ENCODE measurements at places on chromosomes 1 and 21.

- no peak for DNase-seq
These were observed 14.0 kb upstream of the ETV3L start for GRCh38 chr1:157113631-157114030.

DNA sequence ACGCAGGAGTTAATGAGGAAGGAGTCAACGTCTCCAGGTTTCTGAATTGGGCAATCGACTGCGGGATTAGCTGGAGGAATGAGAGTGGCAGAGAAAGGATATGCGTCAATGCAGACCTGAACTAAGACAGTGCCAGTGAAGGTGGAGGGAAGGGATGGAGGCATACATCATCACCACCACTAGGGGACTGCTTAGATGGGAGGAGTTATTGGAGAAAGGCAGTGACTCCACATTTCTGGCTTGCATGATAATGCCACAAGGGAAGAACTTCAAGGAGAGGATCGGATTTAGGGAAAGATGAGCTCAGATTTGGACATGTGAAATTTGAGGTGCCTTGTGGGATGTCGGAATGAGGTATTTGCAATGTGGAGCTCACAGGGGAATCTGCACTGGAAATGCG is 17.5 kb downstream of the VASH2 start:
- DNase-seq: peak; percentile 10

DNA sequence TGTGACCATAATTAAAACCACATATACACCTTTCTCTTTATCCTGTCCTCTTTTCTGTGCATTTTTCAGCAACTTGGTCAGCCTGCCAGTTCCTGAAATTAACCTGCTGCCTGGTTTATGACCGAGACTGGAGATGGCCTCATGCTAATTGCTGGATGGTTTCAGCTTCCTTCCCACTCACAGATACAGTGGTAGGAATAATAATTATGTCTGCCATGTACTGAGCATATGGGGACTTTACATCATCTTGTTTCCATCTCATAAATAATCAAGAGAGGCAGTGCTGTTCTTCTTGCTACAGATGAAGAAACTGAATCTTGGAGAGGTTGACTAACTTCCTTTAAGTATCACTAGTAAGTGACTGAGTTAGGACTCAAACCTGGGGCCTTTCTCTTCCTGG is 148.2 kb downstream of the NOS1AP start:
- DNase-seq: no peak

DNA sequence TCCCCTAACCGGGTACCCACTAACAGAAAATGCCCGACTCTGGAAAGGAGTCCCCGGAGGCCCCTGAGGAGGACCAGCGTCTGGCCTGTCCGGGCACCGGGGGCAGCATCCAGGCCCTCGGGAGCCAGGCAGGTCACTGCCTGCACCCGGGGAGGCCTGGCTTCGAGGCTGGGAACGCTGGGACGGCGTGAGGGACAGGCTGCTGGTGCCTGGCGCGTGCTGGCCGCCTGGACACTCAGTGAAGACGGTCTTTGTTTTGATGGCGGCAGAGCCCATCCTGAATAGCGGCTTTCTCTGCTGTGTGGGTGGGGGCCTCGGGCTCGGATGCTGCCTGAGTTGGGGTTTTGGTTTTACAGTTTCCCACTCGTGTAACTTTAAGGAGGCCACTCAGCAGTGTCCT is 37.6 kb downstream of the PRKCZ start:
- no peak for DNase-seq

DNA sequence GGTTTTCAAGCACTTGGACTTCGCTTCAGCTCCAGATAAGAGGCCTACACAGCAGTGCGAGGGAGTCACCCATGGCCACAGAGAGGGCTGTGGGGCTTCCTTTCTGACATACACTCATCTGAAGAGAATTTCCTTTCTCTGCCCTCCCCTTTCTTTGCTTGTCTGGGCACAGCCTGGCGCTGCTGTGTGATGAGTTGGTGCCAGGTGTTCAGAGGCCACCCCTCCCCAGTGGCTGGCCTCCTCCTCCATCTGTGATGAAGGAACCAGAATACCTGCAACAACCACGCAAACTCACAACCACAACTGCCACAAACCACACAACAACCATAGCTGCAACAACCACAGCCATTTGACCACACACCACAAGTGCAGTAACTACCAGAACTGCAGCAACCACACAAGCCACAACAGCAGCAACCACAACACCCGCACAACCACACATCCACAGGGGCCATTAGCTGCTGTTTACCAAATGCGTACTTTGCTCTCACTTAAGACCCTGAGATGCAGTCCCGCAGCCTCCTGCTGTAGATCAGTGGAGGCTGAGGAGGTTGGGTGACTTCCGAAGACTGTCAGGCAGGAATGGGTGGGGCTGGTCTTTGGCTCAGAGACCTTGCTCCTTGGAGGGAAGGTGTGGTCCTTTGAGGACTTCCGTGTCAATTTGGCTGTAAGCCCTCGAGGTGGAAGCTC is 71.1 kb downstream of the IER5 start:
- DNase-seq: peak; percentile 97

DNA sequence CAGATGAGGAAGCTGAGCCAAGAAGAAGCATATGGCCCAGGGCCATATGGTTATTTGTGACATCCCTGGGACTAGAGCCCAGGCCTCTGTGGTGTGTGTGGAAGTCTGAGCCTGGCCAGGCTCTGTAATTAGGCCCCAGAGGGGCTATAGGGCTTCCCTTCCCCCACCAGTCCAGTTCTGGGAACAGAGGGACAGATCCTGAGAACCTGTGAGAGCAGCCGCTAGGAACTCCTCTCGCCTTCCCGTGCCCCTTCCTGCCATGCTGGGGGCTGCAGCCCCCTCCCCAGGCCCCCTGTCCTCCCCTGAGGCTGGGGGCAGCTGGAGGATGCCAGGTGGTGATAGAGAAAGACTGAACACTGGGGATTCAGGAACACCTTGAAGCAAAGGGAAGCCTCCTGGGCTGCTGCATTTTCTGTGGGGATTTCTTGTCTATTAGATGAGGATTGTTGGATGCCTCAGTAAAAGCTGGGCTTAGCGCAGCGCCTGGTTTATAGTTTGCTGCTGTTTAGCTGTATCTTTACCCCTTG is 33.3 kb downstream of the COQ8A start:
- no peak for DNase-seq

- DNase-seq: no peak
These were observed 128.4 kb upstream of the MROH9 start for GRCh38 chr1:170806961-170807360.

GRCh38 chr1:61836649-61837048 is 94.4 kb downstream of the PATJ start:
- DNase-seq: no peak

GRCh38 chr1:234720709-234721441 is 110.9 kb upstream of the IRF2BP2 start:
- no peak for DNase-seq

DNA sequence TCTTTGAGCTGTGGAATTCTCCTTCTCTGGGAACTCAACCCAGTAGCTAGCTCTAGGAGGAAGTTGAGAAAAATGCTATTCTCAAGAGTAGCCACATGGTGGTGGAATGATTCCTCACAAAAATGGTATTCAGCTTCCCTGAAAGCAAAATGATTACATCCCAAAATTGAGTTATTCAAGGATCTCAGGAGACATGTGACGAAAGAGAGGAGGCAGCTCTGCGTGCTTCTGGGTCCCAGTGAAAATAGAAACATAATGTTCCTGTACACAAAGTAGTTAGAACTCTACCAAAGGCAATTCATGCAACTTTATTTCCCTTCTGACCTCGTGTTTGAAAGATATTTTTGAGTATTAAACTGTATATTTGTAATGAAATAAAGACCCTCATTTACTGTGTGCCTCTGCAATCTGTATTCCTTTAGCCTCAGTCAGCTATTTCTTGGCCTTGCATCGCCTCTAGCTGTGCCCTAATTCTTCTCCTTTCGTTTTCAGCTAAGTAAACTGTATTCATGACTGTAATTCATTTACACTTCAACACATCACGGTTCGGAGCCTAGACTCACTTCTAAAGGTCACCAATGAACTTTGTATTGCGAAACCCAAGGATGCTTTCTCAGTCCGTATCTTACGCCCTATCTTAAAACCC is 167.3 kb downstream of the FASLG start:
- peak; percentile 68 for DNase-seq

DNA sequence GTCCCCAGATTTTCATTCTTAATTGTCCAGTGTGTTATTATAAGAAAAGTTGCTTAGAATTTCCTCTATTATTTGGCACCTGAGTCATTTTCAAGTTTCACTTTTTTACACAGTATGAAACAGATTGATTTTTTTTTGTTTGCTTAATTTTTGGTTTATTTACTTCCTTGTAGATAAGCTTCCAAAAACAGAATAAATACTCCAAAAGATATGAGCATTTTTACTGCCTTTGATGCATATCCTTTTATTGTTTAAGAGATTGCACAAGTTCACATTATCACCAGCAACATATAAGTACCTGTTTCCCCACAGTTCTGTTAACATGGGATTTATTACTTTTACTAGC is 36.3 kb upstream of the AHCYL1 start:
- no peak for DNase-seq

GRCh38 chr1:221880182-221880581 is 138.3 kb upstream of the DUSP10 start:
- peak; percentile 20 for DNase-seq

- DNase-seq: no peak
These were observed 52.6 kb upstream of the SLC35A3 start for GRCh38 chr1:99917214-99917613.

- no peak for DNase-seq
These were observed 21.9 kb upstream of the PADI6 start for GRCh38 chr1:17350083-17350482.

DNA sequence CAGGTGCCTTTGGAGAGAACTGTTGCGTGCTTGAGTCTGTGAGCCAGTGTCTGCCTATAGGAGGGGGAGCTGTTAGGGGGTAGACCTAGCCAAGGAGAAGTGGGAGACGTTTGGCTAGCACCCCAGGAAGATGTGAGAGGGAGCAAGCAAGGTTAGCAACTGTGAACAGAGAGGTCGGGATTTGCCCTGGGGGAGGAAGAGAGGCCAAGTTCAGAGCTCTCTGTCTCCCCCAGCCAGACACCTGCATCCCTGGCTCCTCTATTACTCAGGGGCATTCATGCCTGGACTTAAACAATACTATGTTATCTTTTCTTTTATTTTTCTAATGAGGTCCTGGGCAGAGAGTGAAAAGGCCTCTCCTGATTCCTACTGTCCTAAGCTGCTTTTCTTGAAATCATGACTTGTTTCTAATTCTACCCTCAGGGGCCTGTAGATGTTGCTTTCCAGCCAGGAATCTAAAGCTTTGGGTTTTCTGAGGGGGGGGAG is 2.4 kb downstream of the BTG2 start:
- no peak for DNase-seq

DNA sequence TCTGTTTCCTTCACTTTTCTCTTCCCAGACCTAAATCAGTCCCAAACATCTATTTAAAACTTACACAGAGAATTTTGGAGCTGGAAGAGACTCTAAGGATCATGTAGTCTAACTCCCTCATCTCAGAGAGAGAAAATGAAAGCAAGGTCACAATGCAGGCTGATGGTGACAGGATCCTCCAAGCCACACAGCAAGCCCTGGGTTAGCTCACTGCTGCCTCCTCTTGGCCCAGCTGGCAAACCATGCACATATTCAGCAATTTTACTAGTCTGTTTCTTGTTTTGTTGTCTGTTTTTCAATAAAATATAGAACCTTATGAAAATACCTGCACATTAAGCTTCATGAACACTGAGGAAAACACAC is 27.7 kb upstream of the LY9 start:
- DNase-seq: peak; percentile 40

GRCh38 chr21:25573409-25574206 is 33.7 kb downstream of the MRPL39 start:
- peak; percentile 94 for DNase-seq

DNA sequence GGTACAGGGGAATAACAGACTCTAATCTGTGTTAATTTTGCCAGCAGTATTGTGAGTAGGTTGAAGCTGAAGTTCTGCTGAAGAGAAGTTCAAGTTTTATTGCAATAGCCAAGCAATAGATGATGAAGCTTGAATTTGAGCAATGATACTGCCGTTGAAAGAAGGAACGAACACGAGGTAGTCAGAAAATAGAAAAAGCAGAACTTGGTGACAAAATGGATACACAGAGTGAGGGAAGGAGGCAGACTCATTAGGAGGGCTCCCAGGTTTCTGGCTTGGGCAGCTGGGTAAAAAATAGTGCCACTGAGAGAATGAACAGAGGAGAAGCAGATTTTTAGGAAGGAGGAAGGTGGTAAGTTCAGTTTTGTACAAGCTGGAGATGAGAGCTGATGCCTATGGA is 22.3 kb upstream of the AGO1 start:
- DNase-seq: no peak

DNA sequence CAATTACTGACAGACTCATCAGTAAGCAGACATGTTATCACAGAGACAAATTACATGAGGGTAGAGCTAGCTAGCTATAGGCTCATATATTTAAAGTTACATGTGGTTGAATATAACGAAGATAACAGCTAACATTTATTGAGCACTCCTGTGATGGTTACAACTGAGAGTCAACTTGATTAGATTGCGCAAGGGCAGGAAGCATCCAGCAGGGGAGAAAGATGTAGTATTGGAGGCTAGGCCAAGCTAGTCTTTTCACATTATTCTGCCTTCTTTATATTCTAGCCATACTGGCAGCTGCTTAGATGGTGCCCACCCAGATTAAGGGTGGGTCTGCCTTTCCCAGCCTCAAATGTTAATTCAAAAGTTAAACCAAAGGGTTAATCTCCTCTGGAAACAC is 37.1 kb downstream of the PIGK start:
- DNase-seq: no peak

DNA sequence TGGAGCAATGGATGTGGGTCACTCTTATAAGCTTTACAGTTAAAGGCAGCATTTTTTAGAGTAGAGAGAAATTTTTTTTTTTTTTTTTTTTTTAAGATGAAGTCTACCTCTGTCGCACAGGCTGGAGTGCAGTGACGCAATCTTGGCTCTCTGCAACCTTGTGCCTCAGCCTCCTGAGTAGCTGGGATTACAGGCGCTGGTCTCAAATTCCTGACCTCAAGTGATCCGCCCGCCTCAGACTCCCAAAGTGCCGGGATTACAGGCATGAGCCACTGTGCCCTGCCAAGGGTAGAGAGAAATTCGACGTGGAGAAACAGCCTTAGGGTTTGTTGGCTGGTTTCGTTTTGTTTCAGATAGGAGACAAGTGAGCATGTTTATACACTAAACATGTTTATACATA is 594.2 kb upstream of the ADAMTS5 start:
- DNase-seq: no peak

DNA sequence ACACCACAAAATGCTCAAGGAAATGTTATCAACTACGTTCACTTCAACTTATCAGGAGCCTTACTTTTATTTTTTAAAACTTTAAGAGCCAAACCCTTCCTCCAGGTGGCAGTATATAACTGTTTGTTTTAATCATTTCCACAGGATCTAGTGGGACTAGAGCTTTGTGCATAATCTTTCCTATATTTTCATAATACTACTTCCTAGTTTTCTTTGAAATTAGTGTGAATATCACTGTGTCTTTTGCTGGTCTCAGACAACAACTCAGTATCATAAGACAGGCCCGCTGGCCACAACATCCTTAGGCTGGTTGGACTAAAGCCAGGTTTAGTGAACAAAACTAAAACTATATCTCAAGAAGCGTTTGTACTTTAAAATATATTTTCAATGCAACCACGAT is 145.5 kb downstream of the TIAM1 start:
- DNase-seq: peak; percentile 38

Measured in mammary epithelial cell (primary cell).